WERI-Rb-1 (cell line): ENCODE measurements at places on chromosomes 7 and 10.

GRCh38 chr7:137946011-137946410, 55.9 kb downstream of the CREB3L2 start:
- peak; percentile 78 for DNase-seq

GRCh38 chr7:75861636-75862035, 17.2 kb upstream of the RHBDD2 start:
- no peak for DNase-seq

DNA sequence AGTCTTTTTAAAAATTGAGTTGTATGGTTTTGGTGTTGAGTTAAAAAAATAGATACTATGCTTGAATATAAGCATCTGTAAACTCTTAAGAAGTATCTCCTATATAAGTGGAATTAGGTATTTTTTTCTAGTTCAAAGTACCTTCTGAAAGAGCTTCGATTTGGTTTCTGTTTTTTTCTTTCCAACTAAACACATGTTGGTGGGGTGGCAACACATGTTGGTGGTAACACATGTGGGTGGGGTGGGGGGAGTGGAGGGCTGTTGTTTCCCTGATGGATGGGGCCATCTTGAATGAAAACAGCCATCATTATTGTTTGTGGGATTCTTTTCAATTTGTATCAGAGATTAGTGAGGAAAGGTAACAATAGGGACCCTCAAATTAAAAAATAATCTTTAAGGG, 178.9 kb downstream of the STK31 start:
- DNase-seq, result no peak

DNA sequence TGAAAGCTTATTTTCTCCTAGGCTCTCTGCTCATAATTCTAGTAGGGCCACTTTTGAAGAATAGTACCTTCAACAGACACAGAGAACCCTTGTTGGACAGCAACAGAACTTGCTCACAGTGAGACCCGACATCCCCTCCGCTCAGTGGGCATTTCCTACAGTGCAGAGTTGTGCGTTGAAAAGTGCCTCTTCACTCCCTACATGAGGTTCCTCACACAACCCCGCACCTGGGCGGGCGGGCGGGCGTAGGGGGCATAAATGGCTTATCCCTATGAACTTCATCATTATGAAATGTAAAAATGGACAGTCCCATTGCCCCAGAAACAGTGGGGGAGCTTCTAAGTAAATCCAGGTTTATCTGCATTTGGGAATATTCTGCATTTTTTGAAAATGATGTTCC, 174.9 kb downstream of the MGMT start:
- no peak for DNase-seq

DNA sequence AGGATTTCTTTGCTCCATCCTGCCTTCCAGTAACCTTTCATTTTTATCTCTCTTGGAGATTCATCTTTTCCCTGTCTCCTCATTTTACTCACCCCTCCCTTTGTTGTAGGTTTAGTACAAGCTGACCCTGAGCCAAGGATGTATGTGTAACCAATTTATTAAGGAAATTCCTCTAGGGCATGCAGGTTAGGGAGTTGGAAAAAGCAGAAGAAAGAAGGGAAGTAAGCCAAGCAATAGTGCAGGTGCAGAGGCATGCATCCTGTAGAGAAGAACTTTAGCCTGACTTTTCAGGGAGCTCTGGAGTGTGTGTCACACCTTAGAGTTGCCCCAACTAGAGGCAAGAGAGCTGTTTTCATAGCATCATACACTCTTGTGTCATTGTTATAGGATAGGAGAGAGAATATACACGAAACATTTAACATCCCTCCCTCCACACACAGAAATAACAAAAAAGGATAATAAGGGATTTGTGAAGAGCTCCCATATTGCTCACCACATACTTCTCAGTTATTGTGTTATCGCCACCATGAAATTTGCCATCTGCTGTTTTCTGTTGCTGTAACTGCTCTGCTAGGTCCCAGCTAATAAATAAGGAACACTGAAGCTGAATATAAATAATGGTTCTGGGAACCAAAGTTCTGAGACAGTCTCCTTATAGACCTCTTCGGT, 21.8 kb upstream of the SEMA3C start:
- DNase-seq, result no peak

DNA sequence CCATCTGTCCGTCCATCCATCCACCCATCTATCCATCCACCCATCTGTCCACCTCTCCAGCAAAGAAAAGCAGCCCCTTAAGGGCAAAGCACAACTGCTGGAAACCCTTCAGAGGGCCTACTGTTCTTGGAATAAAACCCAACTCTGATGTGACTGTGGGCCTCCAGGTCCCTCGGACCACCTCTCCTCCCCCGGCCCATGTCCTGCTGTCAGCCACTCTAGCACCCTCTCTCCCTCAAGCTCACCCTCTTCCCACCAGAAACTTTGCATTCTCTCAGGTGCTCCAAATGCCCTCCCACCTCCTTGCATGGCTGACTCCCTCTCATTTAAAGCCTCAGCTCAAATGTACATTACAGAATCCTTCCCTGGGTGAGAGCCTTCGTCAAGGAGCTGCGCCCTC, 110.3 kb downstream of the ARHGAP22 start:
- no peak for DNase-seq

DNA sequence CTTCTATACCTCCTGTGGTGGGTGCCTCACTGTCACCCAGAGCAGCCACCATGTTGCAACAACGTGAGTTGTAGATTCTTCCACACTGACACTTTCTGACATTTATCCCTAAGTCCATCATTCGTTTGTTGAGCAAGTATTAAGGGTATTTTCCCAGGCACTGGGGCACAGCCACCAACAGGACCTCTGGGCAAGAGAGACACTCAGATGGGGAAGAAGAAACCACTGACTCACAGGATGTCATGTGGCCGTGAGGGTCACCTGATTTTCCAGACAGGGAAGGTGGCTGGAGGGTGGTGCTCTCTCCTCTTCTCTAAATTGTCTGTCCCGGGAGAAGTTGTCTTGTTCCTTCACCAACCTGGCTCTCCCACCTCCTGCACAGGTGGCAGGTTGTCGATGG, 51.7 kb upstream of the PPIF start:
- no peak for DNase-seq

DNA sequence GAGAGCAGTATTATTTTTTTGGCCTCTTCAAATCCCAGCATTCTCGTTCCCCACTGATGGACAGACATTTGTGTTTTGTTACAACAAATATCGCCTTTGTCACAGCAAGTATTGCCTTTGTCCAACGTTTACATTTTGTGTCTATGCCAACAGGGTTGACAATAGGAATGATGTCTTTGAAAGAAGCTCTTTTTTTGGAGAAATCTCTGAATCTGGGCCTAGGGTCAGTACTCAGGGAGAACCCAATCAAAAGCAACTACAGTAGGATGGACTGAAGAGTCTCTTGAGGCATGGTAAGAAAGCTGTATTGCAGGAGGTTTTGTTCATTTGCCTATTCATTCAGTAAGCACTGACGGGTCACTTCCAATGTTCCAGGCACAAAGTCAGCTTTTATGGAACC, 57.7 kb upstream of the KLF14 start:
- DNase-seq, result no peak

DNA sequence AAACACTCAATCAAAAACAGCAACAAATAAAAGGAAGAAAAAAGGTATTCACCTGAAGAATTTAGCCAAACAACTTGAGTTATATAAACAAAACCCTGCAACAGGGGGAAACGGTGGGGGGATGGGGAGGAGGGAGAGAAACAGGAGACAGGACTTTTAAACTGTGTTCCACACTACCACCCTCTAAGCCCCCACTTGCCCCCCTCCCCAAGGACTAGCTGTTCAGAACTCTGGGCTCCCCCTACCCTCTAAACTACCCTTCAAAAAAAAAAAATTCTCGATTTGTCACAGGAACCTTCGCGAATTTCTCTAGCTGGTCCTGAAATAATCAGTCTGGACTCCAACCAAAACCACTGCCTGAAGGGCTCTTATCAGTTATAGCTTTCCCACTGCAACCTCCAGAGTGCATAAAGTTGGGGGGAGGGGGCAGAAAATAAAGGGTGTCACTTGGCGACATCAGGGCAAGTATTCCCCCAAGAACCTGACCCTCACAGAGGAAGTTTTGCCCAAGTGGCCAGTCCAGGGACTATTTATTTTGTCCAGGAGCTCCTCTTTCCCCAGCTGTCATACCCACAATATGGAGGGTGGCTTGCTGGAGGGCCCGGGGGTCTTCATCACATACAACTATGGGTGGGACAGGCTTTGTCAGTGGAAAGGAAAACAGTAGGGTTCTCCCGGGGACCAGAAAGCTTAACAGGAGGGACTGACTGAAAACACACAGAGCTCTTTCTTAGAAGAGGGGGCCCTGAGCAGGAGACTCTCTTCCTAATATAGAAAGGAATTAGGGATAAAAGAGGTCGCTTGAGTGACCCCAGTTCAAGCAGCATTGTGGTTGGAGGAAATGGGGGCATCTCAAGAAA, 1.3 kb downstream of the UBE2H start:
- DNase-seq, result peak; percentile 12

DNA sequence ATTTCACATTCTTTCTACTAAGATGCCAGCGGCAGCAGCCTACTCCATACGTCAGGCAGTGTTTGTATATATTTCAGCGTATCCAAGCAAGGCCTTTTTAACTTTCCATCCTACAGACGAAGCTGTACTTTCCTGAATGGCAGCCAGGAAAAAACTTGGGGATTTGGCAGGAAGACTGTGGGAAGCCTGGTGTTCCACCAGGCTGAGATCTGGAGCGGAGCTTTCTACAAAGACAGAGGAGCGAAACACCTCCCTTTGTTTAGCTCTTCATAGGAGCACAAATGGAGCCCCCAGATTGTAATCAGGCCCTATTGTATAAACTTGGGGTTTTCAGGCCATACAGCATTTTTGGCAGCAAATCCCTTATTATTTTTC, 143.8 kb downstream of the TES start:
- no peak for DNase-seq

- DNase-seq, result no peak
These were observed 174.4 kb downstream of the SLIT1 start for GRCh38 chr10:97011397-97011796.

- DNase-seq, result no peak
These were observed 6.4 kb downstream of the DLX6 start for GRCh38 chr7:97011536-97012364.

- no peak for DNase-seq
These were observed 470.3 kb downstream of the AUTS2 start for GRCh38 chr7:70068531-70068930.

- DNase-seq, result no peak
These were observed 68.9 kb downstream of the PDGFA start for GRCh38 chr7:450741-451140.

GRCh38 chr7:136256491-136256890, 279.3 kb upstream of the MTPN start:
- DNase-seq, result no peak

DNA sequence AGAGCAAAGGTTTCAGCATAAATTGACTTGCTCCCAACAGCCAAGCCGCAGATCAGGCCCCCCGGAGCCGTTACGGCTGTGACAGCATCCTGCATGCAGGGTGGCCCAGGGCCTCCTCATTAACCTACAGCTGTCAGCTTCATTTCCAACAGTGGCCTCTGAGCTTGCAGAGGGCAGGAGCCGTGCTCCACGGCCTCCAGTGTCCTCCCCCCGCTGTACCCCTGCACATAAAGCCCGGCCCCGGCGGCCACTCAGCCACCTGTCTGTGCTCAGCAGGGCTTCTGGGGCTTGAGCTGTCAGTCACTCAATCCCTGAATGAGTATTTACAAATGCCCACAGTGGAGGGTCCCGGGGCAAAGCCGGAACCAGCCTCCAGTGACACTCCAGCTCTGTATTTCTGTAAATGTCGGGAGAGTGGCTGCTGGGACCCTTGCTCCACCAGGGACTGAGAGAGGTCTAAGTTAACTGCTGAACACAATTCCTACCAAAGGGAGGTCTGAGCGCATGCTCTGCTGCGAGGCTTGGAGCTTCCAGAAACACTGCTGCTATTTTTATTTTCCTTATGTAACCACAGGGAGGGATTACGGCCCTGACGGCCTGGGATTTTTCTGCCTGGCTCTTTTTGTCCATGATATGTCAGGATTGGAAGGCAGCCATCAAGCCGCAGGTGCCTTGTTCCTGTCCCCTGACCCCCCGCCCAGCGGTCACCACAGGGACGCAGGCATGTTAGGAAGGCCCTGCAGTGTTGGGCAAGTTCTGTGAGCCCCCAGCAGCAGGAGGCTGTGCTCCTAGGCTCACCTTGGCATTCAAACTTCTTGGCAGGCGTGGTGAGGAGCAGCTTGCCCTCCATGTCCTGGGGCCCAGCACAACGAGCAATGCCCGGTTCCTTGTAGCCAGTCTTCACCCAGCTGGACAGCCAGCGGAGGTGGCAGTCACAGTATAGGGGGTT, 165.0 kb downstream of the SLIT1 start:
- peak; percentile 75 for DNase-seq

DNA sequence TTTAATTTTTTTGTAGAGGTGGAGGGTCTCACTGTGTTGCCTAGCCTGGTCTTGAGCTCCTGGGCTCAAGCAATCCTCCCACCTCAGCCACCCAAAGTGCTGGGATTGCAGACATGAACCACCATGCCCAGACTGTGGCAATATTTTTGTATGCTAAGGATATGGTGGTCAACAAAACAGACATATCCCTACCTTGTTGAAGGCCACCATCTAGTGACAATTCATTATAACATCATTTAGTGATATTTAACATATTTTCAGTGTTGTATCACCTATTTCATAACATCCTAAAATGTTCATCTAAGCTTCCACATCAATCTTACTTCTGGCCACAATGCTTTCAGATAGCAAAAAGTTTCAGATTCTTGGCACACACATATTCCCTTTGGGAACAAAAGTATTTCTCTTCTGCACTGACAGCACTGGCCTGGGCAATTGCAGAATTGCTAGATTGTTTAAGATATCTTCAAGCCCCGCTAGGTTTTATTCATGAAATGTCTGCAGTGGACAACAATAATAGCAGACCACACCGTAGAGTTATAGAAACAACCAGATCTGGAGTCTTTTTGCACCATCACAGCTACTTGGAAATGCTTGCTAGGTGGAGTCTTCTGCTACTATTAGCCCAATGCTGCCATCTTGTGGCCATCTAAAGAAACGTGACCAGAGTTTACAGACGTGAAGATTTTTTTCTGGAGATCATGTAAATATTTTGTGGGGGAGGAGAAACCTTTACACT, 58.4 kb downstream of the DNAJC12 start:
- peak; percentile 68 for DNase-seq

- DNase-seq, result no peak
These were observed 58.1 kb downstream of the SVIL start for GRCh38 chr10:29576681-29577080.

- DNase-seq, result peak; percentile 64
These were observed 38.3 kb upstream of the TOMM7 start for GRCh38 chr7:22860784-22861482.

GRCh38 chr7:12210179-12211053, 678 bp upstream of the TMEM106B start:
- peak; percentile 63 for DNase-seq

- no peak for DNase-seq
These were observed 197.6 kb upstream of the ZNF32 start for GRCh38 chr10:43846187-43846680.

GRCh38 chr7:55299273-55299967, 65.7 kb upstream of the LANCL2 start:
- no peak for DNase-seq

- no peak for DNase-seq
These were observed 5.3 kb downstream of the SH3PXD2A start for GRCh38 chr10:103849880-103850571.
